Stimulated activated CD4-positive, alpha-beta T cell treated with anti-CD3 and anti-CD28 coated beads, TNF-alpha, amount 100 ng/mL, for 24 hours (primary cell): ENCODE measurements at places on chromosomes 2 and 18.

GRCh38 chr2:180934911-180935310 is 45.5 kb upstream of the UBE2E3 start:
- no peak for DNase-seq

DNA sequence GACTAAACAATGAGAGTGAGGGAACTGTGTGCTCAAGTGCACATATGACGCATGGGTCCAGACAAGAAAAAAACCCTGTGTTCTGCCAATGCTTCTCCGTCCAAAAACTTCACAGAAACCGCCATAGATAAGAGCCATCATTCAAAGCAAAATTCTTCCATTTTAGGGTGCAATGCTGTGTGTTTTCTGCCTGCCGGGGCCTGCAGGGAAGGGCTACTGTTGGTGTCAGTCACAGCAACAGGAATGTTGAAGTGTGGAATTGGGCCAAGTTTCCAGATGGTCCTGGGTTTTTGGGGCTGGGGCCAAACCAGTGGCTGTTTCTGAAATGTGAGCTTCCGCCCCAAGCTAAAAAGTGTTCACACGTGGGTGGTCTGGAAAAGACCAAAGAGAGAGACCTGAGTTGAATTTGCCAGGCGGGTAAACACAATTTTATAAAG is 677 bp upstream of the MC2R start:
- no peak for DNase-seq

GRCh38 chr2:216533609-216534008 is 35.0 kb downstream of the RPL37A start:
- DNase-seq: no peak

- no peak for DNase-seq
These were observed 1.6 kb downstream of the NFATC1 start for GRCh38 chr18:79397247-79397829.

DNA sequence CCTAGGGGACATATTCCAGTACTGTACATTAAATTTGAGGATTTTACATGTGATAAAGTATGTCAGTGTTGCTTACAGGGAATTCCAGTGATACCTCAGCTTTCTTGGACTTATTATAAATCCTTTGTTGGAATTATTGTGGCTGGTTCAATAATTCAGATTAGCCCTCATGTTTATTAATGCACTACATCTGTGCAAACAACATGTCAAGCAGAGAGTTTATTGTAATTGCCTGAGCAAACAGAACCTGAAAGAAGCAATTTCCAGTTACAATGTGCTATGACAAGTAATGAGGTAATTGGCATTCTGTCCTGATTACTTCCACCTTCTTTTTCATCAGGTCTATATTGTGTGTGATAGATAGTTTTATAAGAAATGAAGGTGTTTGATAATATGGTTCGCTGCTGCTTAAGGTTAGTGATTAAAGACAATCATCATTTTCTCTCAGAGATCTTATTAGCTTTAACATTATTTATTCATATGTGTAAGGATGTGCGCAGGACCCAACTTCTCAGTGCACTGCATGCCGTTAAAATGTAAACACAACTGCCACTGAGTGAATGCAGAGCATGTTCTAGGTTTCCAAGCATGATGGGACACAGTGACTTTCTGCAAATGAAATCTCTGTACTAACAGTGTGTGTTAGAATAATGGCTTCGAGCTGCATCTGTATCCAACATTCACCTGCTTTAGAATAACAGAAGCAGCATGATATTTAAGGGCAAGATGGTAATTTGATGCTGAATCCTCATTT is 973.7 kb upstream of the POU3F3 start:
- no peak for DNase-seq
